ENCODE measurements at places on chromosomes 5 and 9. TPM values are rescaled to one million over a fixed set of nuclear protein-coding genes. Genes with fewer than 3 reads are reported as not detected.
A peak's percentile ranks its signal among the peaks of the same experiment; 100 is the strongest.

DNA sequence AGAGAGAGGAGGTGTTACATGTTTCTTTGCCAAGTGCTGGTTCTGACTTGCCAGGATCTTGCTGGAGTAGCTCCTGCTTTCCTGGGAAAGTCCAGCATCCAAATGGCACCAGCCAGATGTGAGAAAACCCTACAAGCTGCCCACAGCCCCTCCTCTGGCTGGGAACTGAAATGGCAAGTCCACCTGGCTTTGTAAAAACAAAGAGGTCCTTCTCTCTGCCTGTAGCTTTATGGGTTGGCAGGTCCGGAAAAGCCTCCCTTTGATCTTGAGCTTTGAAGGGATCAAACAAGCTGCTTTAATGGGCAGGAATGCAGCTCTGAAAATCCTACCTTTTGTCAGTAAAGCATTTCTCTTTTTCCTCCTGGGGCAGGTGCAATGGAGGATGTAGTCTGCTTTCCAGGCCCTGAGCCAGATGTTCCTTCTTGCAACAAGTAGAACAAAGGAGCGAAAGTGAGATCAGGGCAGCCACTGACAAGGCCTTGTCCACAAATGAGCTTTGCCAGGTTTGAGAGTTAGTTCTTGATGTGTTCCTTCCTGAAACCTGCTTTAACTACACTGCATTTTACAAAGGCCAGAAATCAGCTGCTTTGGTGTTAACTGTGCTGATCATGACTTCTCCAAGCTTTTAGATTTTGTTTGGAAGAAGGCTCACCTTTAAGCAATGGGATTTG is 456.7 kb downstream of the ZNF608 start:
- no peak overlapping the region for H3K27ac ChIP-seq
- no peaks in the 10 kb centered on the region for H3K4me1 ChIP-seq
- H3K4me3 ChIP-seq: no peak overlapping the region

- no peak overlapping the region for H3K4me3 ChIP-seq
- peaks cover 45% of the 10 kb centered on the region for H3K27me3 ChIP-seq
- H3K4me1 ChIP-seq: no peaks in the 10 kb centered on the region
- no peak overlapping the region for H3K27ac ChIP-seq
Observed at GRCh38 chr9:126149661-126150060, 177.0 kb upstream of the MVB12B start.

- H3K4me1 ChIP-seq: no peaks in the 10 kb centered on the region
- H3K36me3 ChIP-seq: no peaks in the 10 kb centered on the region
- DNase-seq: no peak
- peaks cover 45% of the 10 kb centered on the region for H3K27me3 ChIP-seq
Observed at GRCh38 chr5:31770998-31771397, 132.1 kb downstream of the PDZD2 start.

DNA sequence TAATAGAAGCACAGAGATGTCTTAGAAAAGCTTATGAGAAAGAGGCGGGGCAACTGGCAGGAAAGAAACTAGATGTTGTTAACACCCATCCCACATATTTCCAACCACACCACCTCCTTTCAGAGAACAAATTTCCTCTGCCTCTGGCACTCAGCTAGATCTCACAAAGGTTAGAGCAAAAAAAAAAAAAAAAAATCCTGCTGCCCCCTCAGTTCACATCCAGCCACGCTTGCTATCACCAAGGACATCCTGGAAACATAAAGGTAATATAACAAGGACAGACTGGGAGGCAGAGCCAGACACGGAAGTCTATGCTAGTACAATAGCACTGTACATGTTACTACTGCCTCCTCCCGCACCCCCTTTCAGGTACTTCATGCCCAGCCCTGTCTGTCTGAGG is 238.0 kb upstream of the PTGER4 start:
- no peak overlapping the region for H3K27ac ChIP-seq
- H3K27me3 ChIP-seq: peaks cover 7% of the 10 kb centered on the region
- H3K4me1 ChIP-seq: peaks cover 7% of the 10 kb centered on the region
- DNase-seq: no peak

DNA sequence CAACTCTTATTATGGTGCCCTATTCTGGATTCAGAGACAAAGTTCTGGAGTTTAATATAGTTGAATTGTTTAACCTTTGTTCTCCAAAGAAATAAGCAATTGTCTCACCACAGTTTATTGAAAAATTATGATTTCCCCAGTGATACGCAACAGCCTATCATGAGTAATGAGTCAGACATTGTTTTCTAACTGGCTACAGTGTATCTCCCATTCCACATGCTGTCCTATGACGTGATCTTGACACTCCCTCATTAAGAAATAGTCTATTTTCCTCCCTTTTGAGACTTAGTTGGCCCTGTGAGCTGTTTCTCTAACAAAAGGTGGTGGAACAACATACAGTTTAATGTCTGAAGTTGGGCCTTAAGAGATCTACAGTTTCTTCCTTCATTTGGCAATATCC is 1290.6 kb upstream of the CDH6 start:
- no peaks in the 10 kb centered on the region for H3K27me3 ChIP-seq
- no peak for DNase-seq
- H3K4me3 ChIP-seq: no peak overlapping the region
- H3K4me1 ChIP-seq: no peaks in the 10 kb centered on the region
- no peaks in the 10 kb centered on the region for H3K36me3 ChIP-seq
- H3K27ac ChIP-seq: no peak overlapping the region

DNA sequence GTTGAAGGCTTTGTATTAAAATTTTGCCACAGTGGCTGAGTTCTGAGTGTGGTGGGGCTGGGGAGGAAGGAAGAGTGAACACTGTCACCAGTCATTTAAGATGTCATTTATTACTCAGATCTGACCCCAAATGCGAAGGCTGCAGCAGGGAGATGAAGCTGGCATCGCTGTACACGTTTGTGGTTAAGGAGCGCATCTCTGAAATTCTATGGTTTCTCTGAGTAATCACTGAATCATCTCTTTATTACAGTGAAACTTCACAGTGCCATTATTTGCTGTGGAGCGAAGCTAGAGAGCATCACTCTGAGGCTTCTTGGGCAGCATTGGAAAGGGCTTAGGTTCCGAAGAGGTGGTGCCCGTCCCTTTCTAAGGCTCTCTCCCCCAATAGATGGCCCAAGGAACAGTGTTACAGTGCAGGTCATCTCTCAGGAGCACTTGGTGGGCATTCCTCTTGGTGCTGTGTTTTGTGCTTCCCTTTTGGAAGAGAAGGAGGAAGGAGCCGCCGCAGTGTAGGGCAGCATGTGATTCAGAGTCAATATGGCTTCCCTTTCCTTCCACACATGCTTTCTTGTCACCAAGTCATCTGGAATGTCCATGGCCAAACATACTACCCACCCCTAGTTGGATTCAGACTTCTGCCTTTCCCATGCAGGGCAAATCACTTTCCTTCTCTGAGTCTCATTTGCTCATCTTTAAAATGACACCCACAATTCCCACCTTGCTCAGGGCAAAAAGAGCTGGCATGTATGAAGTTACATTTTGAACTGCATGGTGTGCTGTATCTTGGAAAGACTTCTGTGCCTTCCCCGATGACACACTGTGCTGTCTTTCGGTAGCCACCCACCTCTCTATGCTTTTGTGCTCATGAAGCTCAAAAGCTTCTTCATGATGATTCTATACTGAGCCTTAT is 9.3 kb upstream of the TEX48 start:
- H3K27me3 ChIP-seq: no peaks in the 10 kb centered on the region
- DNase-seq: peak; percentile 95
- H3K27ac ChIP-seq: peak overlapping the region; percentile 78

- no peak overlapping the region for H3K27ac ChIP-seq
- H3K36me3 ChIP-seq: peaks cover 26% of the 10 kb centered on the region
- no peaks in the 10 kb centered on the region for H3K27me3 ChIP-seq
- H3K4me3 ChIP-seq: no peak overlapping the region
- DNase-seq: no peak
- no peaks in the 10 kb centered on the region for H3K4me1 ChIP-seq
Observed at GRCh38 chr9:128494108-128494745, 10.3 kb upstream of the GLE1 start.

DNA sequence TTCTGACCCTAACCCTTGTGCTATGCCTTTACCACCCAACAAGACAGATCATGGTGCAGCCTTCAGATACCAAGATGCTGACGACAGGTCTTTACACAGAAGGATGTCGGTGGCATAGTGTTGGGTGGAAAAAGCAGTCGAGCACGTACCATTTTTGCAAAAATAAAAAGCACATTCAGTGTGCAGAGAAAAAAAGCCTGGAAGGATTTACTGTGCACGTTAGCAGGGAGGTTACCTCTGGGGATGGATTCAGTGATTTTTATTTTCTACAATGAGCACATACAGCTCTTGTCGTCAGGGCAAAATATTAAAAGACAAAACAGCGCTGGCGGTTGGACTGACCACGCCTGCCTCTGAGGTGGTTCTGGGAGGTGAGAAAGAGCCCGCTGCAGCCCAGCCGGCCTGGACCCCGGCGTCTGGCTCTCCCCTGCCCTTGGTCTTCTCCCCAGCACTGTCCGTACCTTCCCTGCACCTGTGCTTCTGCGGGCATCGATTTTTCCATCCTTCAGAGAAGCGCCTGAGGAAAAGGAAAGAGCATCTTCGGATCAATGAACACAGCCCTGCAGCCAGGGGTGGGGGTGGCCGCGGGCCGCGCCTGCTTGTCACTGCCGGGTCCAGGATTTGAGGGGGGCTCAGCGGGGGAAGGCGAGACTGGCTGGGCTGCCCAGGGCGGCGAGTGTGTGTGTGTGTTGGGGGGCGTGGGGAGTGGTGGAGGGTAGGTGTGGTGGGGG is 200.0 kb upstream of the IER5L start:
- no peak overlapping the region for H3K4me3 ChIP-seq
- no peak for DNase-seq
- H3K36me3 ChIP-seq: no peaks in the 10 kb centered on the region
- H3K4me1 ChIP-seq: peaks cover 6% of the 10 kb centered on the region
- H3K27me3 ChIP-seq: no peaks in the 10 kb centered on the region

DNA sequence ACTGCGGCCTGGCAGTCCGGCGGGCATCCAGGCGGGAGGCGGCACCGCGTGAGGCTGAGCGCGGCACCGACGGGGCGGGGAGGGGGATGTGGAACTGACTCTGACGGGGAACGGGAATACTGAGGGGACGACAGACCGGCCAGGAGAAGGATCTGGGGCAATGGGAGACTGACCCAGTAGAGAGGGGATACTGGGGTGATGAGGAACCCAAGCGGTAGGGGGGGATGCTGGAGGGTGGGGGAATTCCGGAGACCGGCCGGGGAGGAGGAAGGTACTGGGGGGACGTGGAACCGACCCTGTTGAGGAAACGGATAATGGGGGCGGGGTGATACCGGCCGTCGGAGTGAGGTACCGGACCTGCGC is 423 bp downstream of the IPPK start:
- DNase-seq: no peak
- 0 out of 2 replicates have a peak, but pooled peaks cover 4% of the 10 kb centered on the region for H3K36me3 ChIP-seq
- H3K27me3 ChIP-seq: no peaks in the 10 kb centered on the region
- peak overlapping the region; percentile 90 for H3K4me3 ChIP-seq
- H3K4me1 ChIP-seq: peaks cover 39% of the 10 kb centered on the region

- peaks cover 7% of the 10 kb centered on the region for H3K4me1 ChIP-seq
- no peak for DNase-seq
- no peaks in the 10 kb centered on the region for H3K27me3 ChIP-seq
- peaks cover 6% of the 10 kb centered on the region for H3K36me3 ChIP-seq
- H3K4me3 ChIP-seq: no peak overlapping the region
Observed at GRCh38 chr9:122816163-122816867, 12.1 kb downstream of the PDCL start.

GRCh38 chr5:113177225-113177624 is 200.6 kb downstream of the DCP2 start:
- no peaks in the 10 kb centered on the region for H3K36me3 ChIP-seq
- no peak for DNase-seq
- no peaks in the 10 kb centered on the region for H3K27me3 ChIP-seq
- H3K4me1 ChIP-seq: no peaks in the 10 kb centered on the region
- H3K4me3 ChIP-seq: no peak overlapping the region
- no peak overlapping the region for H3K27ac ChIP-seq

GRCh38 chr5:107676702-107677101 is 6.0 kb upstream of the EFNA5 start:
- peaks cover 8% of the 10 kb centered on the region for H3K4me1 ChIP-seq
- H3K4me3 ChIP-seq: no peak overlapping the region
- peaks cover 7% of the 10 kb centered on the region for H3K27me3 ChIP-seq
- H3K27ac ChIP-seq: no peak overlapping the region
- no peaks in the 10 kb centered on the region for H3K36me3 ChIP-seq
- no peak for DNase-seq

GRCh38 chr5:95734906-95735305 is 3.8 kb downstream of the RHOBTB3 start:
- H3K4me3 ChIP-seq: peak overlapping the region; percentile 96
- peaks cover 39% of the 10 kb centered on the region for H3K4me1 ChIP-seq
- DNase-seq: peak; percentile 45
- no peaks in the 10 kb centered on the region for H3K27me3 ChIP-seq
- H3K27ac ChIP-seq: peak overlapping the region; percentile 87

DNA sequence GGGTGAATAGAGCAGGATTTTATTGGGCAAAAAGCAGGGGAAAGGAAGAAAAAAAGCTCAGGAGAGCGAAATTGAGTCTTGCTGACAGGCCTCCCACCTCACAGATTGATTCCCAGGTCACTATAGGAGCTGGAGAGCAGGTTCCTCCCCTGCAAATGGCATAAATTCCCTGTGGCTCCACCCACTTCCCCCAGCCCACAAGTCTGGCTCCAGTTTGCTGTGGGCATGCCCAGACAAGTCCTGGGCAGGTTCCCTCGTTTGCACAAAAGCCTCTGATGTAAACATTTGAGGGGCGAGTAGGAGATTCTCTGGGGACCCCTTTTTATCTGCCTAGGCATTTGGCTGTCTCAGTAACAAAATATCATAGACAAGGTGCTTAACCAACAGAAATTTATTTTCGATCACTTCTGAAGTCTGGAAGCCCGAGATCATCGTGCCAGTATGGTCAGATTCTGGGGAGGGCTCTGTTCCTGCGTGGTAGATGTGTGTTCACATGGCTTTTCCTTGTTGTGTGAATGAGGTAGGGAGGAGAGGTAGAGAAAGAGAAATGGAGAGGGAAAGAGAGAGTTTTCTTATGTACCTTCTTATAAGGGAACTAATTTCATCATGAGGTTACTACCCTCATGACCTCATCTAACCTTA is 614.5 kb downstream of the MAT2B start:
- no peaks in the 10 kb centered on the region for H3K36me3 ChIP-seq
- peak; percentile 19 for DNase-seq
- no peak overlapping the region for H3K4me3 ChIP-seq

DNA sequence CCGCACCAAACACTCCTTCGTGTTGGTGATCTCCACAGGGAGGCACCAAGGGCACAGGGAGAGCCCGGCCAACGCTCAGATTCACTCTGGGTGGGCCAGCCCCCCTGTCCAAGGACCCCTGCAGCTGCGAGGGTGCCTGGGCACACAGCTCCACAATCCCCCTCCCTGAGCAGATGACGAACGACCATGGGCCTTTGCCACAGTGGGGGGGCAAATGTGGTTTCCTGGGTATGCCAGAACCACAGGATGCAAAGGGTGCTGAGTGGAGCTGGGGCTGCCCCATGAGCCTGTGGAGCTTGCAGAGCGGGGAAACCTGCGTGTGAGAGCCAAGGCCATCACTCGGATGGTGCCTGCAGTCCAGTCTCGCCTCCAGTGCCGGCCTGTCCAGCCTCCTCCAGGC is 31.0 kb downstream of the LPCAT1 start:
- H3K27me3 ChIP-seq: no peaks in the 10 kb centered on the region
- peaks cover 7% of the 10 kb centered on the region for H3K36me3 ChIP-seq
- no peak for DNase-seq
- H3K4me1 ChIP-seq: peaks cover 14% of the 10 kb centered on the region
- no peak overlapping the region for H3K4me3 ChIP-seq

- H3K36me3 ChIP-seq: no peaks in the 10 kb centered on the region
- no peak overlapping the region for H3K4me3 ChIP-seq
- no peak overlapping the region for H3K27ac ChIP-seq
- no peak for DNase-seq
- H3K4me1 ChIP-seq: no peaks in the 10 kb centered on the region
Observed at GRCh38 chr9:126561582-126561981, 52.1 kb upstream of the LMX1B start.

Gene PCDHB3
- total RNA-seq: 1.1 TPM

Gene UBE2QL1
- not detected for total RNA-seq

Gene PALM2AKAP2
- total RNA-seq: 12.5 TPM

Gene STK32A
- total RNA-seq: 1.3 TPM

Gene TIGD6
- total RNA-seq: 4.8 TPM

Gene TAF11L10
- total RNA-seq: not detected

Gene C5orf58
- not detected for total RNA-seq

Data from GM23248 (cell line).